Activated T-helper 9 cell treated with anti-CD3 and anti-CD28 coated beads, Interleukin-2, amount 50 U/mL, for 16 hours (primary cell): ENCODE measurements at places on chromosomes 2 and 18.

- DNase-seq = no peak
Observed at GRCh38 chr2:7672685-7673071, 755.5 kb downstream of the RNF144A start.

DNA sequence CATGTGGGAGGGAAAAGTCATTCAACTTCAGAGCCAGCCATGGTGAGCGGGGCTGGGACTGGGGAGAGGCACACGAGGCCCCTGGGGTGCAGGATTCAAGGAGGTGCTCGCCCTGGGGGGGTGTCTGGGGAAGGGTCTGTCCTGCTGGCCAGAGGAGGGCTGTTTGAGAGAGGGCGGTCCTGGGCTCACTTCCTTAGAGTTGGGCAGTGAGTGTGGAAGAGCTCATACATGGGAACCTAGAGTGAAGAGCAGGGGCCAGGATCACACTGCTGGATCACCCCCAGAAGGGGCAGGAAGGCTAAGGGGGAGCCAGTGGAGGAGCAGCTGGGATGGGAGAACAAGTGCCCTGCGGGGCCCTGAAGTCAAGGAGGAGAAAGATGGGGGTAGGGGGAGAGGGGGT is 6.5 kb downstream of the SH3BP4 start:
- DNase-seq = no peak

DNA sequence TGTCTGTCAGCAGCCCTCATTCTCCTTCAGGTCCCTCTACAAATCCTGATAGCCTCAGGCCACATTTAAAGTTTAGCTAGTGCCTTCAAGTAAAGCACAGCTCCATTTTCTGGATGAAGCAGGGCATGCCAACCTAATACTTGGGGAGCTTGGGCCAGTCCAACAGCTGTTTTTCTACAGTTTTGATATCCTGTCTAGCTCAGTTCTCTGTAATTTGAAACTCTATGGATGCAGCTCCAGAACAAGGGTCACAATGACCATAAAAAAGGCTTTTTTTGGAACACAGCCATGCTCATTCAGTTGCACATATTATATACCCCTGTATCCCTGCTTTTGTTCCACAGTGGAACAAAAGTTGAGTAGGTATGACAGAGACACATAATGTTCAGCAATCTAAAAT is 373.5 kb downstream of the SUCLG1 start:
- no peak for DNase-seq

DNA sequence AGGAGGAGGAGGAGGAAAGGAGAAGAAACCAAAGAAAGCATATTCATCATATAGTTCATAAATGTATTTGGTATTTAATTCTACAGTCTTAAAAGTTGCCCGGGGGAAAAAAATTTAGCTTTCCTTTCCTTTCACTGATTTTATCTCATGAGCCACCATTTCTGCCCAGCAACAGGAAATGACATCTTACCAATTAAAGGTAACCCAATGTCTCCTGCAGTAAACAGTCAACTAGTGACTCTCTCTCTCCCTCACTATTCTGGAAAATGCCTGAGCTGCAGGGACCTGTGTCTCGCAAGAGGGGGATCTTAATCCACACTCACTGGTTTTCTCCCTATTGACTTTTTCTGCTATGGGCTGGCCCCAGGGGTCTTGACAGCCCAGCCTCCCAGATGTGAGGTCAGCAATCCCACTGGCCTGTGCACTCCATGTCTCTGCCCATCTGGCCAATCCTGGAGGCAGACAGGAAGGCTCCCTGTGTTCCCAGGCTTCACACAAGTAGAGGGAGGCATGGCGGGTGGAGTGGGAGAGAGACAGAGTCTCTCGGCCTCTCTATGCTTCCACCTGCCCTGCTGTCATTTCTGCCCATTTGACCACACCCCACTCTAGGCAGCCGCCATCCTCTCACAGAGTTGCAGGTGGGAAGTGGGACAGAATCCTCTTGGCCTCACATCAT is 85.4 kb upstream of the CABLES1 start:
- no peak for DNase-seq

DNA sequence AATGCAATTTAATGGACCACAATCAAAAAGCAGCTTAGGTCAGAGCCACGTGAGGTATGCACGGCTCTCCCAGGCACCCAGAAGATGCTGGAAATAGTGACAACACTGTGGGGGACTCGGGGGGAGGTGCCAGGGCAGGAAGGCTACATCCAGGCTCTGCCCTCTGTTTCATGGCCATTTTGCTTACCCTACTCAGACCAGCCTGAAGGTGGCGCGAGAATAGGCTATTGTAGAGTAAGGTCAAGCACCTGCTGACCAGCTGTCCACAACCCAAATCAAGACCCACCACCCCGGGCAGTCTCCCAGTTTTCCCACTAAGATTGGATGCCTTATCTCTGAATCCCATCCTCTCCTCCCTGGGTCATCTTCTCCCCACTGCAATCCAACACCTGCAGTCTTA is 115.7 kb downstream of the VIT start:
- no peak for DNase-seq

- no peak for DNase-seq
Observed at GRCh38 chr2:144326825-144327224, 193.1 kb downstream of the ZEB2 start.

- DNase-seq = no peak
Observed at GRCh38 chr18:8868276-8868675, 162.9 kb downstream of the MTCL1 start.

DNA sequence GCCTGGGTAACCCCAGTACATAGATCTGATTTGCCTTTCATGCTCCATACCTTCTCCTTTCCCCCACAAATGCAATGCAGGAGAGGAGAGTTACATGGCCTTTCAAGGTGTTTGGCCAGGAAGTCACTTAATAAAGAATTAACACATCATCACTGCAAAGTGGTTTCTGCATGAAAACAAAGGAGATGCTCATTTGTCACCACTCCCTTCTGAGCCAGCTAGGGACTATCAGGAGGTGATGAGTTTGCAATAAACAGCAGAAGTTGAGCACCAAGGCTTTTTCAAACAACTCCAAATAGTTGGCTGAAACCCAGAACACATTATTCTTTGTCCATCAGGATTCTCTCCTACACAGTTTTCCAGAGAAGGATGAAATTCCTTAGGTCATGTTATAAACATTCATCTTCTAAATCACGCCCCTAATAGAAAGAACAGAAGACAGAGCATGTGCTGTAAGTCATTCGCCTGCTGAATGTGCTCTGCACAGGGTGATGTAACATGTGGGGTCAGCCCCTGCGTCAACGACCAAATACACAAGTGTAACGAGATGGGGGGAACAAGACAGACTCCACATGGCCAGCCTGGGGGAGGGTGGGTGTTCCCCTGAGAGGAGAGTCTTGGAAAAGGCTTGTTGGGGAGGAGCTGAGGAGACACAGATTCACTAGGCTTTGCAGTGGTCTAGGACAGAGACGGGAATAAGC is 87.3 kb upstream of the RMDN2 start:
- DNase-seq = no peak

DNA sequence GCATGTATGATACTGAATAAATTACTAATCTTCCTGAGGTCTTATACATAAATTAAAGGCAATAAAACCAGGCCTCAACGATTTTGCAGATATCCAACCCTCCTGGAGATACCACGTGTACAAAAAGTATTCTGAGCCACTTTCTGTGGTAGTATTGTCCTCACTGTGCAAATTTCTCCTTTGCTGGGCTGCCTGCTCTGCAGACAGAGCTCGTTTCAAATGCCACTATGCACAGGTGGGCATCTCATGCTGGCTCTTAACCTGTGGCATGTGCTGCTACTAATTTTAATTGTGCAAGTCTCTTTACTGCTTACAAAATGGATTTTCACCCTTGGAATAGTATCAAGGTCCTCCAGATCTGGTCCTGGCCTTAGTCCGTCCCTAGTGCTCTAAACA is 66.4 kb upstream of the SLC16A14 start:
- no peak for DNase-seq

GRCh38 chr2:128004509-128004908 is 23.4 kb downstream of the SAP130 start:
- DNase-seq = no peak

- DNase-seq = no peak
Observed at GRCh38 chr18:25457601-25458000, 105.6 kb upstream of the ZNF521 start.

DNA sequence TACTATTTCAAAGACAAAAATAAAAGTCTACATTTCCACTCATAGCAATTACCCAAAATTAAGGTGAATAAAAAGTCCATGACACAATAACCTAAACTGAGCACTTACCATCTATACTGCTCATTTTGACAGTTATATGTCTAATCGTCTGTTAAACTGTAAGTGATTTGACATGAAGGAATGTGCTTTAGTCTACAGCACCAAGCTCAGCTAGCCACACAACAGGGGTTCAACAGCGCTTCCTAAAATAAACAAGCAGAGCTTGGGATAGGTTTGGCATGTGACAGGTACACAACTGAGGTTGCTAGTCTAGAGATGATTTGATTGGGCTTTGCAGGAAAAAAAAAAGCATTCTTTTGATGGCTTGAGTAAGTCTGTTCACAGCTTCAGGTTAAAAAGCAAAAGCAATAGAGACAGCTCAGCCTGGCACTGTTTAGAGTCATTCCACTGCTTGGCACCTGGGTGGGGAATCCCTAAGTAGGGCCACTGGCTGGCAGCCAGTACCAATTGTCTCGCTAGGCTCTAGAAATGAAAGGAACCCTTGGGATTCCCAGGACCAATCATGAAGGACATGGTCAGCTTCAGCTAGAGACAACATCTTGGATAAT is 78.6 kb downstream of the BARD1 start:
- DNase-seq = no peak

GRCh38 chr2:85062565-85062964 is 70.6 kb upstream of the TCF7L1 start:
- no peak for DNase-seq

DNA sequence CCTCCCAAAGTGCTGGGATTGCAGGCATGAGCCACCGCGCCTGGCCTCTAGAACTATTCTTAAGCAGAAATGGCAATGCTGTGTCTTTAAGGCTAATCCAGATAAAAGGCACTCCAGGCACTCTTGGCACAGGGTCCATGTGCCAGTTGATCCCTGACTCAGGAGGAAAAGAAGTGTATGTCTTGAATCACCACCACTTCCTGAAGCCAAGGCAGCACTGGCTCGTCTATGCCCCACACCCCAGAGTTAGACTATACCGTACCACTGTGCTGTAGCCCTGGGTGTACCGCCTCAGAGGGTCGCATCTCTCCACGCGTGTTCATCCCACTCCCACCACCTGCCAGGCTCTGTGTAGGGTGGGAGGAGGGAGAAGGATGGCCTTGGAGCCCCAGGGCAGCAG is 9.0 kb downstream of the TNFRSF11A start:
- no peak for DNase-seq

DNA sequence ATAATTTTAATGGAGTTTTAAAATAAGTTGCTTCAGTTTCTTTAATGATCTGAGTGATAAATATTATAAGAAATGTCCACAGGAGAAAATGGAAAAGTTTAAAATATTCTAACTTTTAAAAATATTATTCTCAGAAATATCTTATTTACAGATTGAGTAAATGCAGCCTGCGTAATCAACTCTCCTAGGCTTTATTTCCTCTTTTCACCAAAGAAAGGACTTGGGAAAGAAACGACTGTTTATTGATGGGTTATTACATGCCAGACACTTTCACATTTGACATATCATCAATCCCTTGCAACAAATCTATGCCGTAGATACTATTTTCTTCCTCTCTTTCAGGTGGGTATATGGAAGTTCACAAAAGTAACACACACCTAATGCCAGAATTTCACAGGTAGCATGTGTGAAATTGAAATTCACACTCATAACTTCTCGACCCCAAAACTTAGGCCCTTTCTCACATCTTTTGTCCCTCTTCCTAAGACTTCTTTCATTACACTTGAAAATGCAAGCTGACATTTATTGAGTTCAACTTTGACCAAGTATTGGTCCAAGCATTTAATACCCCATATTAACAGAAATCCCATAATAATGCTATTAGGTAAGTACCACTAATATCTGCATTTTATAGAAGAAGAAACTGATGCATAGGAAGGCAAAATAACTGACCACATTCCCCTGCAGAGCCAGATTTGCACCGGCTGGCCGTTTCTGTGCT is 49.2 kb downstream of the MYOM1 start:
- DNase-seq = no peak

GRCh38 chr2:43215673-43216255 is 10.6 kb downstream of the ZFP36L2 start:
- DNase-seq = no peak

DNA sequence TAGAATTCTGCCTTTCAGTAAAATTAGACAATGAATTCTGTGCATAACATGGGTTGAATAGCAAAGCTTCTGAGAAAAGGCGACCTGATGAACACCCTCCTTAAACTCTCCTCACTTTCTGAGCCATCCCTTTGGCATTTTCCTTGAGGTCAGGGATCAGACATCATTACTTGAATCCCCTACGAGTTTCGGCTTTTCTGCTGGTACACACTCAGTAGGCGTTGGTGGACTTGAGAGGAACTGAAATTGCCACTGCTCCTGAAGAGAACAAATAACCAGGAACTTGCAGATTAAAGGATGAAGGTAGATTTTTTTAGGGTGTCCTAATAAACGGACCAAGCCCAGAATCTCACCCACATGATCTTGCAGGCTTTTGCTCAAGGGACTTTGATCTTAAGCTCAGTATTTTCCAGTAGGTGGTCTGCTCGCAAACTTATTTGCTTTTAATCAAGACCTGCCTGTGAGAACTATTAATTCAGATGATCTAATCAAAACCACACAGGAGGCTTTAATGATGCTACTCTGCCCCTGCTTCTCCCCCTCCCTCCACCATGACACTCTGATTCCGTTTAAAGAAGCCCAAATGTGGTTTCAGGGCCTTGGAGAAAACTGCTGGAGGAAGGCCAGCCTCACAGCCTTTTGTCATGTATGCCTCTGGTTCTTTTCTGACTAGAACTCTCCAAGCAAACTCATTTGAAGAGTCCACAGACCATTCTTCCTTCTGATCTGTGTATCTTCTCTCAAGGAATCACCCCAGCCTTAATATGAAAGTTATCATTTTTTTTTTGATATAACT is 124.9 kb downstream of the PRKCE start:
- no peak for DNase-seq

DNA sequence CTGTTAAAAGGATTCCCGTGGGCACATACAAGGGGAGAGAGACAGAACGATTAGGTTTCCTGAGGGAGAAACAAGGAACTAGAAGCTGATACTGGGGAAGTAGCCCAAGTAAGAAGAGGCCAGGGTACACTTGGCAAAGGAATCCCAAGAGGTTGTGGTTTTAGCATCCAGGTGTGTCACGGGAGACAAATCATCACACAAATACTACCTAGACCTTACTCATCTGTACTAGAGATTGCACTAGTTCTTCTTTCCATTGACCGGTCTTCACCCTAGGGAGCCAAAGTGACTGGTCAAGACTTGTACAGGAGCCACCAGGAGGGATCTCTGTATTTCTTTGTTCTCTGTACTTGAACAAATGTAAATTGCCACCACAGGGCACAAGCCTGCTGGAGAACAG is 14.2 kb upstream of the NR4A2 start:
- no peak for DNase-seq

DNA sequence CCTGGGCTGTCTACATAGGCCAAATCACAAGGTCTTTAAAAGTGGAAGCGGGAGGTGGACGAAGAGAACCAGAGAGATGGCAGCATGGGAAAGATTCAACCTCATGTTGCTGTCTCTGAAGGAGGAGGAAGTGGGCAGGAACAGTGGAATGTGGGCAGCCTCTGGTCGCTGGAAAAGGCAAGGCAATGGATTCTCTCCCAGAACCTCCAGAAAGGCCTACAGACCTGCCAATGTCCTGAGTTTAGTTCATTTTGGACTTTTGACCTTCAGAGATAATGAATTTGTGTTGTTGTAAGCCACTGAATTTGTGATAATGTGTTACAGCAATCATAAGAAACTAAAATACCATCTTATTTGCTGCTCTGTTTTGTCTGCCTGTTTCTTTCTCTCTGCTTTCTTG is 122.5 kb downstream of the RNF152 start:
- no peak for DNase-seq
